ENCODE measurements at places on chromosomes 11 and 22. TPM values are rescaled to one million over a fixed set of nuclear protein-coding genes. Genes with fewer than 3 reads are reported as not detected.

The SLC25A18 gene
- 4.1 TPM for total RNA-seq

The KIF18A gene
- total RNA-seq: 4.9 TPM

The MMP7 gene
- not detected for total RNA-seq

The OR5B21 gene
- total RNA-seq: not detected

The KCNE3 gene
- 1.2 TPM for total RNA-seq

The IGSF9B gene
- total RNA-seq: 6.9 TPM

The RIC8A gene
- 135 TPM for total RNA-seq

The UBQLN3 gene
- total RNA-seq: under 0.01 TPM

The RIMBP3C gene
- 0.82 TPM for total RNA-seq

The OR51D1 gene
- not detected for total RNA-seq

Measured in frontal cortex (tissue), 4 donors.